Sigmoid colon (tissue), 7 donors: ENCODE measurements at places on chromosomes 4 and X.
A peak's percentile ranks its signal among the peaks of the same experiment; 100 is the strongest.

GRCh38 chrX:45584717-45585116 lies 384.0 kb upstream of the DIPK2B start:
- no peak for DNase-seq
- H3K4me3 ChIP-seq, result no peak overlapping the region
- H3K27ac ChIP-seq, result no peak overlapping the region
- no peaks in the 10 kb centered on the region for H3K4me1 ChIP-seq
- no peaks in the 10 kb centered on the region for H3K27me3 ChIP-seq
- H3K36me3 ChIP-seq, result no peaks in the 10 kb centered on the region

DNA sequence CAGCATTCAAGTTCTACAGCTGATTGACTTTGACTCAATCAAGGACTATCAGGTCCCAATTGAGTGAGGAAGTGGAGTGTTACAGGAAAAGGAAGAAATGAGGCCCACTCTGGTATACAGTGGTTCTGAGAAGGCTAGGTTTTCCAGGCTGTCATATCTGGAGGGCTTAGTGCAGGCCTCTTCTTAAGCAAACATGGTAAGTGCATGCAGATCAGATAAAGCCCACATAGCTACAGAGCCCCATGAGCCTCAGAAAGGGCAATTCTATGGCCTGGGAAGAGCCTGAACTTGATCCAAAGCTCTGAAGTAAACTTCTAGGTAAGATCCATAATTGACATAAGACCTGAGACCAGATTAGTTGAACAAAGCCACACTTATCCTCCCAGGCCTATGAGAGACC lies 29.0 kb upstream of the MAOA start:
- no peaks in the 10 kb centered on the region for H3K36me3 ChIP-seq
- no peak overlapping the region for H3K27ac ChIP-seq
- no peak overlapping the region for H3K4me3 ChIP-seq
- H3K27me3 ChIP-seq, result no peaks in the 10 kb centered on the region
- no peaks in the 10 kb centered on the region for H3K4me1 ChIP-seq

- H3K4me3 ChIP-seq, result no peak overlapping the region
- H3K36me3 ChIP-seq, result no peaks in the 10 kb centered on the region
- H3K27ac ChIP-seq, result no peak overlapping the region
Observed at GRCh38 chr4:101667348-101667747, 123.2 kb upstream of the BANK1 start.

DNA sequence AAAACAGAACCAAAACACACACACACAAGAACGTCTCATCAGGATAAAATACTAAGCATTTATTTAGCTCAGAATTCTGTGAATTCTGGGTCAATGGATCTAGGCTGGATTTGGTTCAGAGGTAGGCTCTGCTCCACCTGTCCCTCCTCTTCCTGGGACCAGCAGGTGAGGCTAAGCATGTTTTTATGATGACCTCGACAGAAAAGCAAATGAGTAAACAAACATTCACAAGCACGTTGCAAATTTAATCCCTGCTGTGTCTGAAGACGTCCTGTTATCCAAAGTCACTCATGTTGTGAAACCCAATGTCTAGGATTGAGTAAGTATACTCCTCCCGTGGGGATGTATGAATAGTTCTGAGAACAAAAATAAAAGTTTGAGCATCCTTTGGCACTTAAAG lies 371.4 kb upstream of the TECRL start:
- no peak overlapping the region for H3K4me3 ChIP-seq
- peaks cover 10% of the 10 kb centered on the region for H3K4me1 ChIP-seq
- no peak for DNase-seq
- no peaks in the 10 kb centered on the region for H3K36me3 ChIP-seq
- H3K27ac ChIP-seq, result no peak overlapping the region
- H3K27me3 ChIP-seq, result no peaks in the 10 kb centered on the region

DNA sequence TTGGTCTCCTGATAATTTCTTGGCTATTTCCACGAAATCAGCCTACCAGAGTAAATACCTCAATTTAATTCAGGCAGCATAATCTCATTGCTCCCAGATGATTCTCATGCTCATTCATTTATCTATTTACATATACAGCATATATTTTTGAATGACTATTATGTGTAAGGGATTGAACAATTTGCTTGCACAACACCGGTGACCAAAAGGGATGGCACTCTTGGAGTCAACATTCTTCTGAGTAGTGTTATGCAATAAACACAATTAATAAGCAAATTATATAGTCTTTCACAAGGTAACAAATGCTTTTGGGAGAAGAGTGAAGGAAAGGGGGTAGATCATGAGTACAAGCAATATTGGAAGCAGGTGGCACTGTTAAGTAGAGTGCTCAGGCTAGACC lies 1015.3 kb downstream of the ARAP2 start:
- H3K36me3 ChIP-seq, result no peaks in the 10 kb centered on the region
- no peak overlapping the region for H3K27ac ChIP-seq
- no peaks in the 10 kb centered on the region for H3K27me3 ChIP-seq
- no peaks in the 10 kb centered on the region for H3K4me1 ChIP-seq
- no peak overlapping the region for H3K4me3 ChIP-seq
- DNase-seq, result no peak

GRCh38 chr4:157075811-157076577 lies at the start of gene GLRB:
TSS of gene GLRB (plus strand) at chr4:157076150. CDS start at chr4:157078025, 1,875 bp downstream.
- no peaks in the 10 kb centered on the region for H3K27me3 ChIP-seq
- peak within 1 kb of the TSS; percentile 74 for H3K4me3 ChIP-seq
- DNase-seq, result peak; percentile 65
- no peaks in the 10 kb centered on the region for H3K4me1 ChIP-seq
- H3K36me3 ChIP-seq, result no peaks in the 10 kb centered on the region
- peak within 1 kb of the TSS; percentile 46 for H3K27ac ChIP-seq

DNA sequence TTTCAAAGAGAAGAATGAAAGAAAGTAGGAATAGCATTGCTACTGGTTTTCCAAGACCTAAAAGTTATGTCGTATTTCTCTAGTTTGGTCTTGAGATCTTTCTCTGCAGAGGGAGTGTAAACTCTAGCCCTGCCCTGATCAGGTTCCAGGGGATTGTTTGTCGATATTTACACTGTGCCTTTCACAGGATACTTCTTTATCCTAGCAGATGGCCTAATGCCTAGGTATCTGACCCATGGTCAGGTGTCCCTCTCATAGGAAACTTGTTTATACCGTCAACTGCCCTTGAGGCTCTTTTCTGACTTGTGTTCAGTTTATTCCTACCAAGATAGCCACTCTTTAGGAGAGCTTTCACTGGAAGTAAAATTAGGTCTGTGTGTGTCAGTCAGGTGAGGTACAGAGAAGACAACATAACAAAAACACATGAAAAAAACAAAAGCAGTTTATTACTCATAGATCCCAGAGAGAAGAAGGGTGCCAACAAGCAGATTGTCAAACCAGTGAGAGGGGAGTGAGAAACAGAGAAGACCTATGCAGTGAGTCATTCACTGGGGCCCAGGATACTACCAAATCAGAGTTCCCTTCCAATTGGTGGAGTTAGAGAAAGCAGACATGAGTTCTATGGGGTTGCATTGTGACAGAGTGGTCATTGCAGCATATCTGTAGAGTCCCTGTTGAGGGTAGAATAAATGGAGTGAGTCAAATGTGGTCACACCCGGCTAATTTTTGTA lies 40.6 kb upstream of the THOC2 start:
- no peak overlapping the region for H3K27ac ChIP-seq
- DNase-seq, result no peak
- no peaks in the 10 kb centered on the region for H3K4me1 ChIP-seq
- no peak overlapping the region for H3K4me3 ChIP-seq
- no peaks in the 10 kb centered on the region for H3K27me3 ChIP-seq

- H3K36me3 ChIP-seq, result no peaks in the 10 kb centered on the region
- H3K27me3 ChIP-seq, result no peaks in the 10 kb centered on the region
- H3K4me1 ChIP-seq, result peaks cover 25% of the 10 kb centered on the region
- H3K4me3 ChIP-seq, result no peak overlapping the region
Observed at GRCh38 chr4:98609934-98610333, 48.5 kb downstream of the TSPAN5 start.

GRCh38 chrX:10474510-10474909 lies 145.9 kb downstream of the MID1 start:
- H3K27ac ChIP-seq, result peak overlapping the region; percentile 58
- no peaks in the 10 kb centered on the region for H3K4me1 ChIP-seq
- no peaks in the 10 kb centered on the region for H3K36me3 ChIP-seq

GRCh38 chr4:682490-683172 lies 6.3 kb downstream of the SLC49A3 start:
- H3K4me1 ChIP-seq, result peaks cover 9% of the 10 kb centered on the region
- no peak overlapping the region for H3K27ac ChIP-seq

DNA sequence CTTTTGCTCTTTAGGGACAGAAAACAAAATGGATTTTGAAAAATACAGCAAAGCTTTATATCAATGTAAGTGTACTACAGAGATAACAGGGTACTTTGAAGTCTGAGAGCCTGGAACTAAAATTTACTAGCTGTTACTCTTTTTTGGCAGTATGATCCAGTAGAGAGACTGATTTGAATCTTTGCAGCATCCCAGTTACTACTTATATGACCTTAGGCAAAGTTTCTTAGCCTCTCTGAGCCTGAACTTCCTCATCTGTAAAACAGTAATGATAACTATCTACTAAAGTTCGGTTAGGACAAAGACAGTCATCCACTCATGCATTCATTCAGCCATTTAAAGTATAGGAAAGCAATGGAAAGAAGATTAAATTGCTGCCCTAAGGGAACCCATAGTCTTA lies 10.1 kb downstream of the BRWD3 start:
- H3K27ac ChIP-seq, result no peak overlapping the region
- no peak for DNase-seq
- no peaks in the 10 kb centered on the region for H3K27me3 ChIP-seq
- no peaks in the 10 kb centered on the region for H3K4me1 ChIP-seq

DNA sequence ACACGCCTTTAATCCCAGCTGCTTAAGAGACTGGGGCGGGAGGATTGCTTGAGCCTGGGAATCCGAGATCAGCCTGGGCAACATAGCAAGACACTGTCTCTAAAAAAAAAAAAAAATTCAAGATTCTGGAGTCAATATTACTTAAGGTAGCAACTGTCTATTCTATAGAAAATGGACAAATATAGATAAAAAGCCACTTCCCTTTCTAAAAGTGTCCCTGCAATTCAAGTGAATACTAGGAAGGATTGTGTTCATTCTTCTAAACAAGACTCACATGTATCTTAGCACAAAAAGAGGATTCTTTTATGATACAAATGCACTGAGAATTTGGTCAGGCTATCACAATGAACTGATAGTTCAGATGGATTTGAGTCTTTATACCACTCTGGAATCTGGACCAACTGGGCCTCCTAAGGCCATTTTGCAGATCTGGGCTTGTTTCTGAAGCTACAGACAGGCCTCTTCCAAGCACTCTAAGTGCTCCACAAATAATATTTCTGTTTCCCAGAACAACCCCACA lies 7.0 kb downstream of the PKD2 start:
- no peaks in the 10 kb centered on the region for H3K27me3 ChIP-seq
- H3K4me3 ChIP-seq, result no peak overlapping the region
- peaks cover 89% of the 10 kb centered on the region for H3K4me1 ChIP-seq

GRCh38 chr4:30839583-30840520 lies 119.7 kb downstream of the PCDH7 start:
- H3K4me1 ChIP-seq, result peaks cover 33% of the 10 kb centered on the region
- H3K4me3 ChIP-seq, result no peak overlapping the region
- no peak for DNase-seq
- no peaks in the 10 kb centered on the region for H3K36me3 ChIP-seq

DNA sequence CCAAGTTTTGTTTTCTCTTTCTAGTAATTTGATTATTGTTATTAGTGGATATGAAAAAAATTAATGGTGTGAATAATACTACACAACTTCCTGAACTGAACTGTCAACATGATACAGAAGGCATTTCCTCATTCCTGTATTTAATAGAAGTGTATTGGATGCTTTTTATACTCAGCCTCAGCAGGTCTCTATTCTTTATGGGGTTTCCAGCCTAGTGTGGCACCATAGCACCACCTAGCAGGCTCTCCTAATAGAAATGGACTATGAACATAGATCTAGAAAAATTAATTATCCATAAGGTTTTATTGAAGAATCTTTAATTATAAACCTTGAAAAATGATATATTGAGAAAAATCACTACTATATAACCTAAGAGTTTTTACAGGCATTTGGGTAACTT lies 52.4 kb downstream of the GLRB start:
- no peak overlapping the region for H3K27ac ChIP-seq
- H3K36me3 ChIP-seq, result no peaks in the 10 kb centered on the region
- no peaks in the 10 kb centered on the region for H3K27me3 ChIP-seq
- no peaks in the 10 kb centered on the region for H3K4me1 ChIP-seq
- no peak overlapping the region for H3K4me3 ChIP-seq

GRCh38 chr4:76090241-76090691 lies 15.8 kb downstream of the ART3 start:
- no peaks in the 10 kb centered on the region for H3K4me1 ChIP-seq
- no peaks in the 10 kb centered on the region for H3K27me3 ChIP-seq
- no peaks in the 10 kb centered on the region for H3K36me3 ChIP-seq

DNA sequence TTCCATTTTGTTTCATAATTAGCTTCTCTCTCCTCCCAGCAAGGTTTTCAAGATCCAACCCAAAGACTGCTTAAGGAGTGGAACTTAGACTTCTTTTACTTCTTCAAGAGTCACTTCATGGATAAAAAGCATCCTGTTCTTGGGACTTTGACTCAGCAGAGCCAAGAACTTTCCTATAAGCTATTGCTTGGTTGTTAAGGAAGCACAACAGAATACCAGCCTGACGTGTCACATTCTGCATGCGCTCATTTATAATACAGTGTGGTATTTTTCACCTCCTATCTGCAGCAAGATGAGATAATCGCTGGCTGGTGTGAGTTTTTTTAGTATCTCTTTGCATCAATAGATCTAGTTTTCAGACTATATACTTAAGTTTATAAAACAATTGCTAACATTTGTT lies 152.1 kb downstream of the PALLD start:
- no peak overlapping the region for H3K4me3 ChIP-seq
- peaks cover 14% of the 10 kb centered on the region for H3K4me1 ChIP-seq

DNA sequence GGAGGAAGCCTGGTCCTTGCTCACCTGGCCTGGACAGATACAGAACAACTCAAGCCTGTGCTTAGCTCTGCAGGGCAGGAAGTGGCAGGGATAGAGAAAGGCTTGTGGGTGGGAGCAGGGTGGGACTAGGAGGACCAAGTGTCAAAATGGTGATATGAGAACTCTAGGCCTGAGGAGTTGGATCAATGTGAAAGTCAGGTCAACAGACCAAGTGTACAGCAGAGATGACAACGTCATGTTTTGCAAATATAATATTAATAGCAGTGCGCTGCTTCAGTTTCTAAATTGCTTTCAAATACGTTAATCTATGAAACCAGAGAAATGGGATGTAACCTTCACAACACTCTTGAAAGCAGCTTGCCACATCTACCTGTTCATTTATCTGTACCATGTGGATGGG lies 114.2 kb upstream of the MAP3K15 start:
- no peaks in the 10 kb centered on the region for H3K4me1 ChIP-seq
- no peak overlapping the region for H3K27ac ChIP-seq
- H3K4me3 ChIP-seq, result no peak overlapping the region
- DNase-seq, result no peak

DNA sequence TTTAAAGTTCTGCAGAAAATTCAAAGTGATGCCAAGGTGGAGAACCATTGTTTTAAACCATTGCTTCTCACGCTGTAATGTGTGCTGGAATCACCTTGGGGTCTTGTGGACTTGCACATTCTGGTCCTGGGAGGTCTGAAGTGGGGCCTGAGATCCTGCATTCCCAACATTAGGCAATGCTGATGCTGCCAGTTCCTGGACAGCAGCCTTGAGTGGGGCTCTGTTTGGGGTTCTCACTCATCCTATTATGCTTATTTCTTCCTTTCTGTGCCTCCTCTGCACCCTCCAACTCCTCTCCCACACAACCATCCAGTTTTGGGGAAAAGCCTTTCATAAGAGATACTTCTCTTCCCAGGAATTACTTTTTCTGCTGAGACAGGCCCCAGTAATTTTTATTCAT lies 44.2 kb upstream of the RASSF6 start:
- no peak for DNase-seq
- no peaks in the 10 kb centered on the region for H3K27me3 ChIP-seq
- no peak overlapping the region for H3K4me3 ChIP-seq
- no peaks in the 10 kb centered on the region for H3K36me3 ChIP-seq
- H3K27ac ChIP-seq, result no peak overlapping the region

- no peaks in the 10 kb centered on the region for H3K27me3 ChIP-seq
- no peaks in the 10 kb centered on the region for H3K4me1 ChIP-seq
- H3K27ac ChIP-seq, result no peak overlapping the region
- DNase-seq, result no peak
Observed at GRCh38 chrX:47751670-47752069, 85.0 kb upstream of the ZNF81 start.
